ENCODE measurements at places on chromosomes 1 and 21. TPM values are rescaled to one million over a fixed set of nuclear protein-coding genes. Genes with fewer than 3 reads are reported as not detected.

ARF1 gene
- 647 TPM for total RNA-seq

L1TD1 gene
- not detected for total RNA-seq

OR2M3 gene
- total RNA-seq = not detected

PLA2G2F gene
- not detected for total RNA-seq

HAPLN2 gene
- not detected for total RNA-seq

ASCL5 gene
- total RNA-seq = under 0.01 TPM

PSRC1 gene
- total RNA-seq = 15.9 TPM

CD1E gene
- not detected for total RNA-seq

COL8A2 gene
- total RNA-seq = 2.0 TPM

BGLAP gene
- 0.85 TPM for total RNA-seq

TSTD1 gene
- total RNA-seq = 41.4 TPM

CELSR2 gene
- 2.5 TPM for total RNA-seq

SYNC gene
- 20.5 TPM for total RNA-seq

SLAMF1 gene
- total RNA-seq = not detected

SLAMF9 gene
- total RNA-seq = 0.28 TPM

TNFAIP8L2 gene
- total RNA-seq = not detected

IQGAP3 gene
- 2.8 TPM for total RNA-seq

HAO2 gene
- total RNA-seq = not detected

ACTN2 gene
- 0.56 TPM for total RNA-seq

OR2M4 gene
- total RNA-seq = not detected

CADM3 gene
- not detected for total RNA-seq

CD34 gene
- 0.56 TPM for total RNA-seq

DIRAS3 gene
- 8.2 TPM for total RNA-seq

CCDC27 gene
- not detected for total RNA-seq

CBR1 gene
- 104 TPM for total RNA-seq
